Activated CD4-positive, alpha-beta T cell treated with anti-CD3 and anti-CD28 coated beads, Interleukin-2, amount 50 U/mL, for 16 hours (primary cell): ENCODE measurements at places on chromosomes 7 and 10.

DNA sequence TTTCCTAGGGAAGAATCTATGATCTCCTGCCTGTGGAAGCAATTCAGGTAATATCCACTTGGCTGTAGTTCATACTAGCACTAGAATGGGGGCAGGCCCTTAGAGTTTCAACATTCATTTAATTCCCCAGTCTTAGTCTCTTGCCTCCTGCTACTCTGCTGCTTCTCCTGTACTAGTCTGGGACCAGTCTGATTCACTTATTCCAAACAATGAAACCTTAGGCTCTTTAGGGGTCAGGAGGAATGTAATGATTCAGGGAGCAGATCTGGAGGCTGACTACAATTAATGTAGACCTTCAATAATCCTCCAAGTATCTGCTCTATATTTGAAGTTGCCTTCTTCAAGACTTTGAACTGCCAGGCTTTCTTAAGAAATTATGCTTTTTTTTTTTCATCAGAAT is 101.8 kb downstream of the GNAT3 start:
- no peak for DNase-seq

DNA sequence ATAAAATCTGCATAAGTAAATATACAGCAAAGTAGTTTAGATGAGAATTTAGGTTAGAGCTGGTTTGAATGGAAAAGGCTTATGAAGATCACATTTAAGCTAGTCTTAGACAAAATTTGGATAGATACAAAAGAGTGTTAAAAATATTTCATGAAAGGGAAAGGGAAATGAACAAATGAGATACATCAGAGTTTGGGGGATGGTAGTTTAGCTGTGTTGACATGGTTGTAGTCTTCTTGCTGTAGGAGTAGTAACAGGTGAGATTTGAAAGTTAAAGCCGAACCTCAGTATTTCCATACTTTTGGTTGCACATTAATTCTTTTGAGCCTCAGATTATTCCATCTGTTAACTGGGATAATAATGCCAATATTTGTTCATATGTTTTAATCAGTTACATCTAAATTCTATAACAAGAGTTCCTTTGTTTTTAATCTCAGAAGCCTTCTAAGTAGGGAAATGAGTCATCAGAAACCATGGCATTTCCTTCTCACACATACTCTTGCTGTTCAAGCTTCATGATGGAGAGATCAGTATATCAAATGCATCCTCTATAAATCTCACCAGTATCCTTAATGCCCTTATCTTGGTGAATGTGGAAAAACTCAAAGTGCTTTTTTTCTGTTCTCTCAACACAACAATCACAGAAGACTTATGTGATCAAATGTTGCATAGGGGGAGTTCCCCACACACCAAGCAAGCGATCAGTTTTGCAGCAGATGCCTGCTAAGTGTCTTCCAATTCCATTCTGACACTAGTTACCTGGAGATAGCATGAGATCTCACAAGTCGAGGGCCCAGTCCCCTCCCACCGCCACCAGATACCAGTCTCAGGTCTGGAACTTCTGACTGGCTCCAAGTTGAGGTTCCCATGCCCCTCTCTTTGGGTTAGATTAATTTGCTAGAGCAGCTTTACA is 84.7 kb downstream of the MAPK8 start:
- peak; percentile 63 for DNase-seq

DNA sequence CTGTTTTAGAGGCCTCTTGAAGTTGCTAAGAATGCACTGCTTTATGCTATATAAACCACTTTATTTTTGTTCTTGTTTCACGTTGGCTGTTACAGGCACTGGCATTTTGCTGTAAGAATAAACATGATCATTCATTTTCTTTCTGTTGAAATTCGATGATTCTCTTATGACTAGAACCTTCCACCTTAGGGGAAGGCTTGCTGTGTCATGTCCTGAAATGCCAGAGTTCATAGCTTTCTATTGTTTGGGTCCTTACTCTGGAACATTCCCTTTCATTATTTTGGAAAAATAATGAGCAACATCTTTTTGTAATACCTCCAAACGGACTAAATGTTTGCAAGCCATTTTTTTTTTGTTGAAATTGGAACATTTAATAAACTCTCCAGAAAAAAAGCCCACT is 495.1 kb upstream of the POT1 start:
- no peak for DNase-seq

GRCh38 chr10:83945982-83946718 is 193.2 kb upstream of the GHITM start:
- DNase-seq, result no peak

DNA sequence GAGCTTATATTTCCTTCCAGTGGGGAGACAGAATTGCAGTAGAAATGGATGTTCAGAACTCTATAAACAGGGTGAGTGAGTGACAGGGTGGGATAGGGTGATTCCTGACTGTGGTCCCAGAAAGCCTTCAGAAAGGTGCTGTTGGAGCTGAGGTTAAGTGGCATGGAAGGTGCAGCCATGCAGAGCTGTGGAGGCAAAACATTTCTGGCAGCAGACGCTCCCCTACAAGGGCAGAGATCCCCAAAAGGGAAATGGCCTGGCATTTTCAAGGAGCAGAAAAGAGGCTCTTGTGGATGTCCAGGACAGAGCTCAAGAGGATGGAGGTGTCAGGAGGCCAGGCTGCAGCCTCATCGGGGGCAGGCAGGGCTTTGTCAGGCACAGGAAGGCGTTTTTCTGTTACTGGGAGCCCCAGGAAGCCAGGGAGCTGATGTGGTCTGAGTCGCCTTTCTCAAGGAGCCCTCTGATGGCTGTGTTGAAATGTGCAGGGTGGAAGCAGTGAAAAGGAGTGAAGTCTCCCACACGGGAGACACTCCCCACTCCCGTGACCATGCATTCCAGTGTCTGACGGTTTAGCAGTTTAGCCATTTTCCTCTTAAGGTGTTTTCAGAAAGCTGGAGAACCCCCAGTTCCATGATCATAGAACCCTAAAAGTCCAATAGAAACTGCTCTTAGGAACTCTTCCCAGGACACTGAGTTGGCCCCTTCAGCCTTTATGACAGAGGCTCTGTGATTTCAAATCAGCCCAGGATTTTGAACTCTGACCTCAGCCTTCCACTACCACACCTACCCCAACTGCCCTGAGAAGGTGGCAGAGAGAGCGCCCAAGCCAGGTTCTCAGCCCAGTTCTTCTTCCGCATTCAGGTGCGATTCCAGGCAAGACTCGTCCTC is 96.2 kb downstream of the C10orf105 start:
- DNase-seq, result no peak

- DNase-seq, result no peak
Observed at GRCh38 chr10:114868870-114869519, 47.4 kb downstream of the FHIP2A start.

DNA sequence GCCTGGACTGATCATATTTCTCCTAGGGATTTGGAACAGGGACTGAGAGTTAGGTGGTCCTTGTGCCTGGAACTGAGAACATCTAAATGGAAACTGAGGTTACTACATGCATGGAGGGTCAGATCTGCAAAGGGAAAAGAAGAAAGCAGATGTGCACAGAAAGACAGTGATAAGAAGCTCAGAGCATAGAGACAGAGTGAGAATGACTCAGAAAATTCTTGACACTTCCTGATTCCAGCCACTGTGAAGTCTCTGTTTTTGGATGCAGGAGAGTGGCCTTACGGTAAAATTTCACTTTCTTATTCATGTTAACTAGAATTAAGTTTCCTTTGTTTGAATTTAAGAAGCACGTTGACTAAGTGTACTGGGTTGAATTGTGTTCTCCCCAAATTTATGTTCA is 241.7 kb downstream of the TMEM26 start:
- DNase-seq, result no peak

- no peak for DNase-seq
Observed at GRCh38 chr10:107103174-107104025, 61.1 kb downstream of the SORCS1 start.

DNA sequence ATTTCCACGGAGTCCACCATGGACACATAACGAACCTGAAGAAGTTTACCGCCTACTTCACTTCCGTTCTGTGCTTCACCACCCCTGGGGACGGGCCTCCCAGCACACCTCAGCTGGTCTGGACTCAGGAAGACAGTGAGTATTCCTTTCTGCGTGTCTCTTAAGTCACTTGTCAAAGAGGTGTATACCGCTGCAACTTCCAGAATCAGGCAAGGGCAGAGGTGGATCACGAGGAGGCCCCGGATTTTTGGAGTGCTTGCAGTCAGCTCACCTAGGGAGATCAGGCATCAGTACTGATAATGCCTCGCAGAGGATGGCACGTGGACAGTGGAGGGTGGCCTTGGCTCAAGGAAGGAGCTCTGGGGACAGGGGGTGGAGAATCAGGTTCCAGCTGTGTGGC is 630.4 kb upstream of the FOXK1 start:
- DNase-seq, result no peak

GRCh38 chr7:105656922-105657521 is 75.7 kb upstream of the EFCAB10 start:
- DNase-seq, result peak; percentile 75
